ENCODE measurements at places on chromosomes 4 and X.

GRCh38 chrX:866441-866990 lies 235.9 kb downstream of the SHOX start:
- peak; percentile 18 for DNase-seq

GRCh38 chr4:95212692-95213091 lies 336.1 kb downstream of the UNC5C start:
- DNase-seq = no peak

GRCh38 chr4:67576059-67576466 lies 17.5 kb downstream of the STAP1 start:
- no peak for DNase-seq

GRCh38 chr4:33722800-33723516 lies 2521.4 kb downstream of the ARAP2 start:
- DNase-seq = peak; percentile 39

GRCh38 chrX:31099536-31100090 lies 27.8 kb upstream of the FTHL17 start:
- DNase-seq = no peak

DNA sequence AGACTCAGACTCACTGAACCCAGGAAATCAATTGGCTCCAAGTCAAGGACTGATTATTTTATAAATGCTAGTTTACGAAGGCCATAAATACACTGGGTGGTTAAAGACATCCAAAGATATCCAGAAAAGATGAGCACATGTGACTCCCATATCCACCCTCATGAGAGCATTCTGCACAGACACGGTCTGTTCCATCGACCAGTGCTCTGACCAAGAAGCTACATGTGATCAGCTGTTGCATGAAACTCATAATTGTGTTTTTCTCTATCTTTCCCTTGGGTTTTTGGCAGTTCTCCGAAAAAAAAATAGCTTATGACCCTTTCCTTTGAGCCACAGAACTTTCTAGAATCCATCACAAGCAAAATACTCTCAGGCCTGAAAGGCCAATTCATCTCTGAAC lies 2.7 kb upstream of the PIR start:
- no peak for DNase-seq

DNA sequence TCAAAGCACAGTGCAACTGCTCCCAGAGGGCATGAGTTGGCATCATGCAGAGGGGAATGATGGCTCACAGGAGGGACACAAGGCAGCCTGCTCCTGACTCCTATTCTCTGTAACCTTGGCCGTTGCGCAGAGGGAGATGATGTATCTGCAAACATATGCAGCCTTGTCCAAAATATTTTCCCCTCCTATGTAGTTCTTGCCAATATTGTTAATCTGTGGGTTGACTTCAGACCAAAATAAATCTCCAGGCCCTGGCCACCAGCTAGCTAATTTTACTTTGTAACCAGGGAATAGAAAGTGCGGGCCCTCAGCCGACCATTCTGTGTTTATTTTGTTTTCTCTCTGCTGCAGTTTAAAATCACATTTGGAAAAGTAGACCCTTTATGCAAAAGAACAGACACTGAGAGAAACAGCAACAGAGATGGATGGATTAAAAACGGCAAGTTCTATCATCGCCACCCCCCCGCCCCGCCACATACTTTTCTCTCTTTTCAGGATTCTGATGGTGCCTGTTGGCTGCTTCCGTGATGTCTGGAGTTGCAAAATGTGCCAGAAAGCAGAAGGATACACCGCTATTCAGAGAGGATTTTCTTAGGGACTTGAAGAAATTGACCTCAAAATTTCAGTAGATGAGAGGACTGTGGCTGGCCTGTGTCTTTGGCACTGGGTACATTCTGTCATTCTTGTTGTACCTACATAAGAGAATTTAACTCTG lies 185.3 kb upstream of the BCOR start:
- DNase-seq = peak; percentile 50

GRCh38 chrX:54386314-54386713 lies 28.5 kb upstream of the WNK3 start:
- DNase-seq = peak; percentile 2

DNA sequence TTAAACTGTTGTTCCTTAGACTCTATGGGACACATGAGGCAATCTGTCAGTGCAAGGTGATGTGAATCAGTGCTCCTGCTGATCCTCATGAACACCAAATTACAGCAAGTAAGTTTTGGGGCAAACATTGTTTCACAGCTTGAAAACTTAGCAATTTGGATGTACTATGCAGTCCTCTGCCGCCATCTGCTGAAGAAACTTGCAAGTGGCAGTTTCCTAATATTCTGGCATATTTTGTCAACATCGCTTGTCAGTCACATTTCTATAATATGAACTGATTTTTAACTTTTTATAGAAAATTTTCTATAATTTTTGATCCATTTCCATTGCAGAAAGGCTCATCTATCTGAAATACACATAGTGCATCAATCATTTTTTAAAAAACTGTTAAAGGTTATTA lies 56.3 kb downstream of the ZAR1 start:
- DNase-seq = peak; percentile 31

DNA sequence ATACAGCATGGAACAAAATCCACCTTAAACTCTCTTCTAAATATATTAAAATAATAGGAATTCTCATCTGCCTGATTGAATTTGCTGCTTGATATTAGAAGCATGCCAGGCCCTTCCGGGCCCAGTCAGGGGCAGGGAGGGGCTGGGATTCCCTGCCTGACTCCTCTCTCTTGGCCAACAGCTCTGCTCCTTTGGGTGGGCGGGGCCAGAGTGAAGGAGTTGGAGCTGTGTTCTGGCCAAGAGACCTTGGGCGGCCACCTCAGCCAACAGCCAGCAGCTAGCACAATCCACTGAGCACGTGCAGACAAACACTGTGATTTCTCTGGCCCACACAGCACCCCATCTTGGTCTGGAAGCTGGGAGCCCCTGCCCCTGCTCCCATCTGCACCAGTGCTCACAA lies 140.3 kb downstream of the PJA1 start:
- peak; percentile 49 for DNase-seq

- DNase-seq = peak; percentile 88
Measured at GRCh38 chrX:45517090-45517973, 316.7 kb upstream of the DIPK2B start.

DNA sequence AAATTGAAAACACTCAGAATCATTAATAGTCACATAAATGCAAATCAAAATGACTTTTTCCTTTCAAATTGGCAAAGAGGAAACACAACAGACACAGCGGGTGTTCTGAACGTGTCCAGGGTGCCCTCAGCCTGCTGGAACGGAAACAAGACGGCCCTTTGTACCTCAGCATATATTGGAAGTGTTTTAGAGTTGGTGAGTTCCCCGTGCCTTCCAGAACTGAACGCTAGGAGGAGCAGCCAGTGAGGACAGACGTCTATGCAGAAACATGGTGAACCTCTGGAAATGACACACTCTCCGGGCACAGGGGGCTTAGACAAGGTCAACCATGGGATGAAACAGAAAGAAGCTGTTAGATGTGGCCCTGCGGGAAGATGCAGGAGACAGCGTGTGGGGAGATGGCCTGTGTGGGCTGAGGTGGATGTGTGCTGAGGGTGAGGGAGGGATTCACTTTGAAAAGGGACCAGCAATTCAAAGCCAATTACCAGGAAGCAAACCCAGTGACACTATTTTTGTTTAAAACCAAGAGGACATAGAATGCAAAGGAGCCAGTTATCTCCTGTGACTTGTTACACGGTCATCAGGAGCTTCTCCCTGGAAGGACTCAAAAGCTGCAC lies 40.4 kb downstream of the RNF212 start:
- peak; percentile 53 for DNase-seq

DNA sequence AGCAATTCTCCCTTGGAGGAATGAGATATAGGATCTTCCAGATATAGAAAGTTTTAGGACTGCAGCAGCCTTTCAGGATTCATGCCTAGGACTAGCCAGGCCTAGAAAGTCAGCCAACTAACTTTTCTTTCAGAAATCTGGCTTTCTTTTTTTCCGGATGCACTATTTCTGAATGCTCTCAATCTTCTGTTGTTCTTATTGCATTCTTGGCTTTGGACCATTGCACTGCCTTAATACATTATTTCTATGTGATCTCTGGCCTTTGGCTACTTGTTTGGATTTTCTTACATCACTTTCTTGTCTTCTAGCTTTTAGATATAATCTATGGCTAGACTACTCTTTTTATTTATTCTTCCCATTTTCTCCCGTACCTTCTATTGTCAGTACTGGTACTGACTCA lies 813.1 kb upstream of the HTR2C start:
- peak; percentile 0 for DNase-seq

DNA sequence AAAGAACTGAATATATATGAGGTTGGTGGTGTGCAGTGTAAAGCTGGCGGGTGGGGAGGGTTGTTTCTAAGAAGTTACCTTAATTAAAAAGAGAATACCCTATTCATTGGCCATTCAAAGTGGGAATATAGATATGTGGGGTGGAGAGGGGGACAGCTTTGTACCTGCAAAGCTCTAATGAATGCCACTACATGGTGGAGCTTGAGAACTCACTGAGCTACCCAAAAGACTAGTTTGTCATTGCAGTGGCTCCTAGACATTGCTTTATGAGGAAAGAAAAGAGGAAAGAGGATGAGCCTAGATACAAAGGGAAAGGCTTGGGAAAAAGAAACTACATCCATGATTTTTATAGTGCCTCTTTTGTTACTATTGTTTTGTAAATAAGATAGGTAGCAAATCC lies 209.9 kb upstream of the SPRY1 start:
- DNase-seq = no peak

GRCh38 chr4:79331126-79331876 lies 5.4 kb upstream of the NAA11 start:
- peak; percentile 61 for DNase-seq

DNA sequence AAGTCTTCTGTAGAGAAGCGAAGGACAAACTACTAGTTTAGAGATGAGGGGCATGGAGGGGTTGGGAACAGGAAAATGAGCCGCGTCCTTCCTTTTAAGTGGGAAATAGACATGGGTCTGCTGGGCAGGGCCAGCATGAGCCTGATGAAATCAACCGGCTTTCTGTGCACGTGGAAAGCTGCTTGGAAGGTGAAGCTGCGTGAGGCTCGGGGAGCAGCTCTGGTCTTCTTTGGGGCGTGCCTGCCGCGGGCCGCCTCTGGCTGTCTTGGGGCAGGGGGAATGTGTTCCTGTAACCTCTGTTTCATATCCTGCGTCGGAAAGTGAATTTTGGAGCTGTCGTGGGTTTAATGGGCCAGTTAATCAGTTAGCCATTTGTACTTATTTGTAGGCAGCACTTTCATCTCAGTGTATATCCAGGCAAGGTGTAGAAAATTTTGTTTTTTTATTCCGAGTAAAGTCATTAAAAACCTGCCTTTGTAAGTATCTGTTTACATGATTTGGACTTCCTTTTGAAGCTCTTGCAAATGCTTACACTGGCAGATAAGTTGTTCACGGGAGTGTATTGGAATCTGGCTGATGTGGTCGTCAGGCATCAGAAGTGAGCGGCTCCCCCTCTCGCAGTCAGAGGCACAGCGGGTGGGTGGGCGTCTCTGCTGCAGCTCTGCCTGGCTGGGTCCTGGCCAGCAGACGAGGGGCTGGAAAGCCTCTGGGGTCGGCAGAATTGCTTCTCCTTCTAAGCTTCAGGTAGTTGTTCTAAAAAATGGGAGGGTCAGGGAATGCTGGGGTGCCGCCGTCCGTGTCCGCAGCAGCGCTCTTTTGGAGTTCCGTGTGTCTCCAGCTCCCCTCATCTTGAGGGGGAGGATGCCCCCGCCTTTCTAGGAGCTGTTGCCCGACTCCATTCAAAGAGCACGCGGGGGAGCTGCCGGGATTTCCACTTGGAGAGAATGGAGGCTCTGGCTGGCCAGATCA lies 70.5 kb upstream of the HGFAC start:
- DNase-seq = no peak

All from fibroblast of skin of right biceps (primary cell).